ENCODE measurements at places on chromosomes 4 and X.

- no peak for DNase-seq
Measured at GRCh38 chr4:65696436-65696835, 26.1 kb upstream of the EPHA5 start.

DNA sequence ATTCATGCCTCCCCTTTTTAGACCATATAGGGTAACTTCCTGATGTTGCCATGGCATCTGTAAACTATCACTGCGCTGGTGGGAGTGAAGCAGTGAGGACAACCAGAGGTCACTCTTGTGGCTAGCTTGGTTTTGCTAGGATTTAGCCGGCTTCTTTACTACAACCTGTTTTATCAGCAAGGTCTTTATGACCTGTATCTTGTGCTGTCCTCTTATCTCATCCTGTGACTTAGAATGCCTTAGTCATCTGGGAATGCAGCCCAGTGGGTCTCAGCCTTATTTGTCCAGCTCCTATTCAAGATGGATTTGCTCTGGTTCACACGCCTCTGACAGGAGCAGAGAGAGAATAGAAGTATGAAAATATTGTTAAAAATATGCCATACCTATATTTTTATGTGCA lies 355.7 kb downstream of the ADGRL3 start:
- DNase-seq = no peak

GRCh38 chr4:22129454-22130029 lies 181.0 kb upstream of the KCNIP4 start:
- DNase-seq = no peak

DNA sequence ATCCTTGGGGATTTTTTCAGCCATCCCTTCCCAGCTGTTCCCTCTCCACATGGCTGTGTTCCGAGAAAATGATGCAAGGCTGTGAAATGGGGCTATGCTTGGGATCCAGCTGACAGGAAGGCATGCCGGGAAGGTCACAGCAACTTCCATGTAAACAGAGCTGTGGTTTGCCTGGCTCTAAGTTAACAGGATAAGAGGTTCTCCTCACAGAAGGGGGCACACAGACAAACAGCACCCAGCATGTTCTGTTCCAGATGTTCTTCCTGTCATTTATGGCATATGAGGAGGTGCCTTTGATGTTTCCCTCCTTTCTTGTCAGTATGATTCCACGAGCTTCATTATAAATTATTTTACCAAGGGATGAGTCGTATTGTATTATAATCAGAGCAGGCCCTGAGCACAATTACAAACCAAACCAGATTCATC lies 220.7 kb downstream of the ANTXR2 start:
- no peak for DNase-seq

GRCh38 chr4:176230836-176231235 lies 35.5 kb upstream of the SPATA4 start:
- no peak for DNase-seq

GRCh38 chr4:55186123-55186522 lies 60.7 kb upstream of the KDR start:
- DNase-seq = no peak

DNA sequence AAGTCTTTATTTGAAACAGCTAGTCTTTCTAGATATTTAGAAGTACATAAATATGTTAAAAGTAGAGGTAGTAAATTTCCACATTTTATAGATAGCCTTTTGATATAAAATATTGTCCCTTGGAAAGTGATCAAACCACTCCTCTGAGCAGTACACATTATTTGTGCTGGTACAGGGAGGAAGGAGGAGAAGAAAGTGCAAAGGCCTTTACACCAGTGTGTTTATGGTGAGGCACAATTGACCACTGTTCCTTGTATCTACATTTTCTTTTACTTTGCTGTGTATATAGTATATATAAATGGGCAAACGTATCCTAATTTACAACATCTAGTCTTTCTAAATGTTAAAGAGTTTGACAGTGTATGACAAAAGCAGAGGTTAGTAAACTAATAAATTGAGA lies 39.9 kb downstream of the CXCL8 start:
- no peak for DNase-seq
